Endothelial cell of coronary artery (primary cell): ENCODE measurements at places on chromosomes 2 and 18. TPM values are rescaled to one million over a fixed set of nuclear protein-coding genes. Genes with fewer than 3 reads are reported as not detected.

Gene PSMA8
- not detected in 2 replicates for total RNA-seq

Gene TLX2
- total RNA-seq = not detected in 2 replicates

Gene HRH4
- total RNA-seq = not detected in 2 replicates

Gene LAMA3
- 3.0 and 3.1 TPM in 2 replicates for total RNA-seq

Gene FOXD4L1
- total RNA-seq = 0.18 TPM in 1 of 2 replicates, not detected in the other
